ENCODE measurements at places on chromosomes 6 and 20.

DNA sequence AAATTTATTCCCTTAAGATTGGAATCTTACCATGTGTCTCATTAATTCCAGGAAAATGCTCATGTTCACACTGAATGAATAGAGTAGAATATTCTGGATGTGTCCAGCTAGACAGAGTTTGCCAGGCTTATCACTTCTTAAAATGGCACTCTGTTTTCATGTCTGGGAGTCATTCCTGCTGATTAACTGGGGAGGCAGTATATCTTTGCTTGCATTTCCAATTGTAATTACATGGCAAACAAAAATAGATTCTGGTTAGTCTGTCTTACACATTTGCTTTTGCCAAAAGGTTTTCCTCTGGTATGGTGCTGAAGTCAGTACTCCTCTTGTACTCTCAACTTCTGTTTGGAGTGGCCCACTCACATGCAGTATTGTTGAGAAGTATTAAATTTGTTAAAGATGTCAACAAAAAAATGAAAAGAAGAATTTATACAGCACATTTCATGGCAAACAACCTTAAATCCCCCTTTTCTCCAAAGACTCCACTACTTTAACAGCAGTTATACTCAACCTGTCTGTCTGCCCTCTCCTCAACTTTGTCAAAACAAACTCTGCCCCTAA is 70.2 kb downstream of the TENT5A start:
- no peak for DNase-seq

DNA sequence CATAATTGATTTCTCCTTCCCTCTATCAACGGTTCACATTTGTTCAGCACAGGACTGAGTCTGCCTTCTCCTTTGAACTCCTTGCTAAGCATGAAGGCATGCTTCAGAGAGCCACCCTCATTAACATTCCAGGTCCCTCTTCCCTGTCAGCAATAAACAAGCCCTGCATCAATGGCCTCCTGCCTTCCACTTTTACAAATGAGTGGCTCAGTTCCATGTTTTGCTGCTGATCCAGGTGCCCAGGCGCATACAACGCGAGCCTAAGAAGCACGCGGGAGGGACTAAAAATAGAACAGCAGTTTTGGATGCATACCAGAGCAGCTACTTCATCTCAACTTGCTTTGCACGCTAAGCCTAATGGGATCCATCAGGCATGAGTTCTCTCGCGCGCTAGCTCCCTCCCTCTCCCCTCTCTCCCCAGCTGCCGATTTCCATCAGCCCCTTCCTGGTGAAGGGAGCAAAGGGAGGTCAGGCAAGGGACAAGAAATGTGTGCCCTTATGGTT is 53.4 kb downstream of the TRAF3IP2 start:
- DNase-seq, result peak; percentile 98

DNA sequence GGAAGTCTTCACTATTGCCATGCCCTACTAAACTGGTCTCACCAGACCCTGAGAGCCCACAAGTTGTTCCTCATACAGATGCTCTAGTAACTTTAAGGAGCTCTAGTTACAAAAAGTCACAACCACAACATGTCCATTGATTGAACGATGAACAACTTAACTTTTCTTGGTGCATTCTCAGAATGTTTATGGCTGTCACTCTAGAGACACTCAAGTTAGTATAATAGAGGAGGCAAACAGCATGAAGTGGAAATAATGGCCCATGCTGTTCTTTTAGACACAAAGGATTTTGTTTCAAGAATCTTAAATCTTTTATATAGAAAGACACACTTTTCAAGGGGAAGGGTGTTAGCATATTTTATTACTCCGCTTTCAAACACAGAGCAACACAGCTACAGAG is 934.4 kb downstream of the HACE1 start:
- no peak for DNase-seq

- peak; percentile 30 for DNase-seq
These were observed 138.8 kb downstream of the TFAP2A start for GRCh38 chr6:10276106-10276505.

DNA sequence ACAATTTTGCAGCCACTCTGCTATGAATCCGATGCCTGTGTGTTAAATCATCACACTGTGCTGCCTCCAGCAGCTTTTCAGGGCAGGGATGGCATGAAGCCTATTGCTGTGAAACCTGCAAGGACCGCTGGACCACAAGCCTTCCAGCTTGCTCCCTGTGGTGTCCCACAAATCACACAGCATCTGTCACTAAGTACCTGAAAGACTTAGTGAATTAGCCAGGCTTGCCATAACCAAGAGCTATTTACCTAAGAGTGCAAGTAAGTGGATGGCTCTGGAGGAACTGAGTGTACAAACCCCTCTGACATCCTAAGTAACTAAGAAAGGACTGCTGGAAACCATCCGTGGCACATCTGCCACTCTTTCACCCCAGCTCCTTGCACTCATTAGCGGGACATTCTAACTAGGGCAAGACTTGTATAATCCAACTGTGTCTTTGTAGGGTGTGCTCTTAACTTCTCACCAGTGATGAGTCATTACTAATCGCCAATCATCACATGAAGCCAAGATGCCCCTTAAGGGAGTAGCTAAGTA is 34.7 kb downstream of the FOXQ1 start:
- peak; percentile 12 for DNase-seq

DNA sequence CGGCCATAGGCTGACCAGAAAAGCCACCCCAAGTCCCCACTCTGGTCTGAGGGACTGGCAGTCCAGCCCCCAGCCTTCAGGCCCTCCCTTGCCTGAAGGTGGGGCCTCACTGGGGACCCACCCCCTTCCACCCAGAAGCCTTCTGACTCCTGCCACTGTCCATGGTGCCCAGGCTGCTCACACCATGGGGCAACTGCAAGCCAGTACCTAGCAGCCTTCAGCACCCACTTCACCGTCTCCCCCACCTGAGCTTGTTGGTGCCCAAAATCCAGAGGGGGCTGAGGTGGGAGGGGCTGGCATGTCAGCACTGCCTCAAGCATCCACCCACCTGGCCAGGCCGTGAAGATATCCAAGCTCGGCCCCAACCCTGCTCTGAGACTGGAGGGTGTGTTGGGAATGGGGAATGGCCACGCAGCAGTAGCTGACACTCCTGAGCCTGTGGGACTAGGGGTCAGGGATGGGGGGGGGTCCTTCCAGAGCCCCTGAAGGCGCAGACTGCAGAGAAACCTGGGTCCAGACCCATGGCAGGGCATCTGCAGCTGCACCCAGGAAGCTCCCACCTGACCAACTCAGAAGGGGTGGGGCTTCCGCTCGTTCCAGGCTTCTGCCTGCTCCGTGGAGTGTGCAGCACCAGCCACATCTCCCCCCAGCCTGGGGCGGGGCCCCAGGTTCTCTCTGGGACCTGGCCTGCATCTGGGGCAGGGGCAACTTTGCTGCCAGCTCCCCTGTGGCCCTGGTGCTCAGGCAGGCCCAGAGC is 942.1 kb upstream of the EPHA7 start:
- DNase-seq, result no peak

- no peak for DNase-seq
These were observed 41.9 kb upstream of the NOL4L start for GRCh38 chr20:32626859-32627636.

DNA sequence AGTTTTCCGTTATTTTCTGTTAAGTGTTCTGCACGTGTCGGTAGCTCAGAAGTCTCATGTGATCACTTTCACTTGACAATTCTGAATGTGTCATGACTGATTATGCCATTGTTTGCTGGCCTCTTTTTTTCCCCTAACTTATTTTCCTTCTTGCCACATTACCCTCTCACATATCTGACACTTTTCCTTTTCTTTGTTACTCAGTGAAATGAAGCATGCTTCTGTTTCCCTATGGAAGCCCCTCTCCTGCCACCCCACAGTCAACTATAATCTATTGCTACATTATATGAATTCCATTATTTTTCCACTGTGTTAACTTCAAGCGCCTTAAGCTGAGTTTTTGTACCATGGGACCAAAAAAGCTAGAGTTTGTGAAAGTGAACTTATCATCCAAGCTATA is 531.6 kb upstream of the HS3ST5 start:
- no peak for DNase-seq

GRCh38 chr6:26355366-26355765 is 9.6 kb upstream of the BTN3A2 start:
- no peak for DNase-seq

GRCh38 chr6:142735204-142735603 is 209.8 kb downstream of the HIVEP2 start:
- DNase-seq, result no peak

DNA sequence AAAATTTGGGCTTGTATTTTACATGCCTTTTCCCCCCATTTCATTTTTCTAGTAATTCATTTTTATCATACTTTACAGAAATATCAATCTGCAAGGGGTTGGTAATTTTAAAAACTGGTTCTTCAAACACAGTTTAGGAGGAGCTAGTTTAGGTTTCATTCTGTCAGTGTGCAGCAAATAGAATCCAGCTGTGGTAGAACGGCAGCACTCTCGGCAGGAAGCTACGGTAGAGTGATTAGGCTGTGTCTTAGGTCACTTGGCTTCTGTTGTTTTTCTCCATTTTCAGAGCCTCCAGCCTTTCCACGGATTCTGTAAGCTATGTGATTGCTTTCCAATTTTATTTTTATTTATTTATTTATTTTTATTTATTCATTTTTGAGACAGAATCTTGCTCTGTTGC is 32.7 kb downstream of the TLDC2 start:
- DNase-seq, result no peak

GRCh38 chr6:78117966-78118365 is 465.1 kb downstream of the MEI4 start:
- DNase-seq, result no peak

- no peak for DNase-seq
These were observed at the start of gene RSPO4 for GRCh38 chr20:1001911-1002681. Gene RSPO4 (minus strand): TSS chr20:1002311. CDS start chr20:1002164, 147 bp downstream.

- DNase-seq, result peak; percentile 74
These were observed 609 bp downstream of the MYL9 start for GRCh38 chr20:36541768-36542488.

DNA sequence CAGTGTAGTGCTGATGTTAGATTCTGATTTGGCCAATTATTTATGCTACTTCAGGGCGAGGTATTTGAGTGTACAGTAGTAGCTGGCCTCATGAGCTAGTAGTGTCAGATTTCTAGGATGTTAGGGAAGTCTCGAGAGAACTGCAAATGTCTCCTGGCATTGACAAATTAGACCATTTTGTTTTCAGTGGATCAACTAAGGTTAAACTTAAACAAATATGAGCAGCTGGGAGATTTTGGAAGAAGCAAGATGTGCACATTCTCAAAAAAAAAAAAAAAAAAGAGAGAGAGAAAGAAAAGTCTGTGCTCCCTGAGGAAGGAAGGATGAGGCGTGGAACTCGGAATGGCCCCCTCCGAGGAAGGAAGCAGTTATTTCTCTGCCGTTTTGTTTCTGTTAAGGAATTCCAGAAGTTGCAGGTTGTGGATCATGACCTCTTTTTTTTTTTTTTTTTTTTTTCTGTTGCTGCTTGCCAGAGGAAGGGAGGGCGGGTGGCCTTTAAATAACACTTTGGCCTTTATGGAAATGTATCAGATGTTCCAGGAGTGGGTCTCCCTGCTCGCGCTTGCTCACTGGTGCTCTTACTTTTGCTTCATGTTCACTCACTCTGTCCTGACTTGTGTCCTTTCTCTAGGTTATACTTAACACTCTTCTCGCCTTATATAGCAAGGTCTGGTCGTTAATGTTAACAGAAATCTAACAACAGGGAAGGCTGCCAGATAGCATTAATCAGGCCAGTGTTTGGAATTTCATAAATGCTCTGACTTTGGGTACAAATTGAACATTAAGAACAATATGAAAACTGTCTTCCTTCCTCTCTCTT is 124.4 kb downstream of the TCP11 start:
- DNase-seq, result peak; percentile 67

DNA sequence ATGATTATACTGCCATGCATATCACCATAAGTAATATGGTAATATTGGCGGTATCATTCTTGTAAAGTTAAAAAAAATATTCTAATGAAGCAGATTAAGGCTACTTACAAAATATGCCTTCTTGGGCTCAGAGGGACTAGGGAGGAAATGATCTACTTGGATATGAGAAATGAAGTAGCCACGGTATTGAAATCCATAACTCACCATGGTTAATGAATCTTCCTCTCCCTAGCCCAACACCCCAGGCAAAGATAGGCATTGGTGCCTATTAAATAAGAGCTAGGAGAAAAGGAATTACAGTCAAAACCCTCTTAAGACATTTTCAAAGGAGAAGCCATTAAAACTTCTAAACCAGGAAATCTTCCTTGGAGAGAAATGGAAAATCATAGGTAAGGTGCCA is 280.5 kb downstream of the TFAP2B start:
- DNase-seq, result no peak

DNA sequence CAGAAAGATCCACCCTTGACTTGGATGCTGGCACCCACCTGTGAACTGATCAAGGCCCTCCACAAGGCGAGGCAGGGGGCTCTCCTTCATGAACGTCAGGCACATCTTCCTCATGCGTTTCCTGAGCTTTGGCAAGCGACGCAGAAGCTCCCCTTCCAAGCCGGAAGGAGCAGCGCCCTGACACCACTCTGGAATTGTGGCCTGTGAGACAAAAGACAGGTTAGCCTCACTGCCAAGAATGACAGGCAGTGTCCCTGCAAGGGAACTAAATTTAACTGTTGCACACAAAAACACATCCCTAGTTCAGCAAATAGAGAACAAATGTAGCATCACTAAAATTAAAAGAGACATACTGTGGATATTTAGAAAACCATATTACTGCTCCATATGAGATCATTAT is 42.0 kb upstream of the LYRM2 start:
- DNase-seq, result no peak

- DNase-seq, result peak; percentile 70
These were observed 11.7 kb upstream of the ID1 start for GRCh38 chr20:31593221-31594001.

GRCh38 chr20:25012616-25013189 is 20.2 kb upstream of the APMAP start:
- DNase-seq, result no peak

- no peak for DNase-seq
These were observed at the start of gene WFDC8 for GRCh38 chr20:45579184-45579583. Gene WFDC8 (minus strand): TSS chr20:45579284. CDS start chr20:45579247, 37 bp downstream.

- DNase-seq, result peak; percentile 63
These were observed 36.2 kb upstream of the PLCB1 start for GRCh38 chr20:8095648-8096572.

DNA sequence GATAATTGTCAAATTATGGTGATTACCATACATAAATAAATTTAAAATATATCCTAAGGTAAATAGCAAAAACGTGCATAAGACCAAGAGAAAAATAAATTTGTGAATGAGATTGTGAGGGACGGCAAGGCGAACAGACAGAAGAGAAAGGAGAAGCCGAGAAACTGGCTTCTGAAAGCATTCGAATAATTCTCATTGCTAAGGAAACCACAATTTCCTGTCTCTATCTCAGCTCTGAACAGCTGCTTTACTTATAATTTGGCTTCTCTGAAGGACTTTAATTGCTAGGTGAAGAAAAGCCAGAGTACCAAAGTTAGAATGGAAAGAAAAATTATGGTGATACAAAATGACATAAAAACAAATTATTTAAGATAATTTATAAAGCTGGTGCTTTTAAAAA is 79.0 kb upstream of the RGS17 start:
- peak; percentile 49 for DNase-seq

- DNase-seq, result no peak
These were observed 188.2 kb upstream of the SGK1 start for GRCh38 chr6:134506162-134506561.

GRCh38 chr20:36631646-36632045 is 14.3 kb downstream of the SLA2 start:
- no peak for DNase-seq

GRCh38 chr6:154232013-154232910 is 124.3 kb downstream of the IPCEF1 start:
- DNase-seq, result peak; percentile 30

GRCh38 chr20:62176866-62177265 is 6.0 kb upstream of the MTG2 start:
- no peak for DNase-seq

GRCh38 chr6:1719922-1720321 is 110.2 kb downstream of the FOXC1 start:
- no peak for DNase-seq
